ENCODE measurements at places on chromosomes 2 and 18.

GRCh38 chr18:58902961-58903360, 38.3 kb downstream of the ZNF532 start:
- DNase-seq = peak; percentile 23

GRCh38 chr2:45441571-45441970, 169.5 kb downstream of the SRBD1 start:
- DNase-seq = no peak

DNA sequence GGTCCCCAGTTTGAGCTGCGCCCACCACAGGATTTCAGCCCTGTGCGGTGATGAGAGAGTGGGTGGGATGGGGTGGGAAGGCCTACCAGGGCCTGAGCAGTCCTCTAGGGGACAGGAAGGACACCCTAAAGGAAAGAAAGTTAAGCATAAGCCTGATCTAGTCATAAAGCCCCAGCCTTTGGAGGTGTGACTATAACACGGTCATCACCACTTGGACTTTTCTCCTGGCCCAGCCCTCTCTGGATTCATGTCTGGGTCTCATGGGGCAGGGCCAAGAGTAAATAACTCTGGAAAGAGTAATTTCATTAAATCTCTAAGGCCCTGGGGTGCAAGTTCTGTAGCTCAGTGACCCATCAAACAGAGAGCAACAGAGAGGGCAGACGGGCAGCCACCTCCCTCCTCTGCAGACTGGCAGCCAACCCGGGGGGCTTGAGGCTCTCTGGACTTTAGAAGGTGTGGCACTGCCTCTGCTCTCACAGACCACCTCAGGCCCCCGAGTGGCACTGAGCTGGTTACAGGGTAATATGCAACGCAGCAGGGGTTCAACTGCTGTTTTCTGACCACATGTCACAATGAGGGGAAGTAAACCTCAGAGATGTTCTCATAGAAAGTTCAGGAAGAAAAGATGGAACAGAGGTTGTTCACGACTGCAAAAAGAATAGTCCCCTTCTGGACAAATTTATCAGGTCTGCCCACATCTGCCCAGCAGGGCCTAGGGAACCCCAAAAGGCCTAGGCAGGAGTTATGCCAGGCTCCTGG, 41.5 kb downstream of the TGFA start:
- no peak for DNase-seq

DNA sequence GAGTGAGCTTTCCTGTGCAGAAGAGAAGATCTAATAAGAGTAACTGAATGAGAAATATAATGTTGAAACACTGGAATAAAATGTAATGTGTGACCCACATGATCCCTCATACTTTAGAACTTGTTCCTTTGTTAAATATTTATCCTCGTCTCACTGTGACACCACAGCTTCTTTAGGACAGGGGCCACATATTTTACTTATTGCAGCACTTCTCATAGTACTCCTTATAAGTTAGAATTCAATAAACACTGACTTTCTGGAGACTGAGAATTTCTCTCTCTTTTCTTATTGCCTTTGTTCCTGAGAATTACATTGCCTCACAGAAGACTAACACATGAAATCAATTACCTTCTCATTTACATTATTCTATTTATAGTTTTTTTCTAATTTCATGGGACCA, 1234.6 kb upstream of the CHAC2 start:
- DNase-seq = no peak

DNA sequence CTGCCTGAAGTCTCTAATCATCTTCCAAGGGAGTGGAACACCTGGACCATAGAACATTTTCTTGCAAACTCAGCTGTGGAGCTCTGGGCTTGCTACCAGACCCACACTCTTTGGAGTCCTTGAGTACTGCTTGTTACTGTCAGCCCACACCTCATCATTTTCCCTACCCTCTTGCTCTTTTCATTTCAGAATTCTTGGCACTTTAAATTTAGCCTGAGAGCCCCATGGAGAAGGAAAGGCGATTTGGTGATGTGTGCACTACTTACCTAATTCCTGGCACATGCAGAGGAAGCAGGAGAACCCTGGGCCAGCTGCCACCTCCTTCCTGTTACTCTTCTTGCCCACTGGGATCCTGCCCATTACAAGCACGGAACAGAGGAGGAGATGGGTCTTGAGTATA, 31.7 kb downstream of the TMEM178A start:
- DNase-seq = no peak

DNA sequence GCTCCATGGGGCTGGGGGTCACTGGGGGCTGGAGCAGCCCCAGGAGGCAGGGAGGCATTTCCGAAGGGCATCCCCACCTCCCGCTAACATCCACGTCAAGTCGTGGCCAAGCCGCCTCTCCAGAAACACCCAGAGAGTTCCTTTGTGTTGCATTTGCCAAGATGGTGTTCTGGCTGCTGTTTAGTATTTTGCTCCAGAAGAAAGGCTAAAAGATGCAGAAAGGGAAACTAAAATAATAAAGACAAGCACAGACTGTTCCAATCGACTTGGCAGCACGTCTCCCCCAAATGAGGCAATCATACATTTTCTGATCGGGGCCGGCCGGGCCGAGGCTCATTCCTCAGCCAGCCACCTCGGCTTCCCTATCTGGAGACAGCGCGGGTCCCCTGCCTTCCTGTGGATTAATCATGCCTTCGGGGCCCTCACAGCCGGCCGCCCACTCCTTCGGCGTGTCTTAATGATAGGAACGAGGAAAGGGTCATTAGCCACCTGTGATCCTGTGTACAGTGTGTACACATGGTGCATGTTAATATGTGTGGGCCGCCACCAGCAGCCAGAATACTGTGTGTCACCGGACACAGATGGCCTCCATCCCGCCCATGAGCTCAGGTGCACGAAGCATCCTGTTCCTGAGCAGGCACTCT, 169.2 kb downstream of the KLHL29 start:
- DNase-seq = no peak

DNA sequence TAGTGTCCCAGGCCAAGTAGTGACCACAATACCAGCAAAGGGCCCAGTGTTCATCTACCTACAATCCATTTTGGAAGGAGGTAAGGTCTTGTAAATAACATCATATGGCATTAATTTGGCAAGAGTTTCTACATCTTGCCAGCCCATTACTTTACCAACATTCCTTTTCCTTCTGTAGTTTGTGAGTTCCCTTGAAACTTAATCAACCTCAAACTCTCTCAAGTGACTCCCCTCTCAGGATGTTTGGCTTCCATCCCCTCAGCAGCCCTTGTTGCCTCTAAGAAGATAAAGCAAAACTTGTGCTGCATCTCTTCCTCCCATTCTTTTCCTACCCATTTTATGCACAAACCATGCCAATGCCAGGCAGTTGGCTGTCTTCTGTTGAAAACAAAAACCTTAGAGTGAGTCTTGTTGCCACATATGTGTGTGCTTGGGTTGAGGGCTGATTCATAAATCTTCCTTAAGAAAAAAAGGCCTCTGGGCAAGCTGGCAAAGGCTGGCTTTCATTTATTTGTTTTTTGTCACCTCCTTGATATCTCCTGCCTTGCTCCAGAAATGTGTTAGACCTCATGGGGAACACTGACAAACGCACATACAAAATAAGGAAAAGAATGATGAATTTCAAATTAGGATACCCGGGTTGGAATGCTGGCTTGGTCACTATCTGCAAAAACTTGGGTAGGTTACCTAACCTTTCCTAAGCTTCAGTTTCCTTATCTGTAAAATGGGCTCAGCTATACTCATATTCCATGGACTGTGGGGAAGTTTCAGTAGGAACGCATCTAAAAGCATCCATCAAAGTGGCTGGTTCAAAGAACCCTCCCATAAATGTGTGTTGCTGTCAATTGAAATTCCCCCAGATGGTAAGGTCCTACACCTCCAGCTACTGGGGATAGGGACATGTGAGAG, 29.4 kb upstream of the ST3GAL5 start:
- DNase-seq = no peak

- no peak for DNase-seq
These were observed 15.5 kb upstream of the OTX1 start for GRCh38 chr2:63035169-63035568.

- DNase-seq = peak; percentile 93
These were observed 110.8 kb downstream of the FMNL2 start for GRCh38 chr2:152445791-152446201.

DNA sequence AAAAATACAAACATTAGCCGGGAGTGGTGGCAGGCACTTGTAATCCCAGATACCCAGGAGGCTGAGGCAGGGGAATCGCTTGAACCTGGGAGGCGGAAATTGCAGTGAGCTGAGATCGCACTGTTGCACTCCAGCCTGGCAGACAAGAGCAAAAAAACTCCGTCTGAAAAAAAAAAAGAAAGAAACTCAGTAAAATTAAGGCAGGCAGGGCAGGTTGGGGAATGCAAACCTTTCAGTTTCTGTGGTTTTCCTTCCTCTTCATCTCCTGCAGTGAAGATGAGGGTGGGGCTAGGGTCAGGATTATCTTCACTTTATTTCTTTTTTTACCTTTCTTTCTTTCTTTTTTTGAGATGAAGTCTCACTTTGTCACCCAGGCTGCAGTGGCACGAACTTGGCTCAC, 43.2 kb upstream of the PSME4 start:
- no peak for DNase-seq

DNA sequence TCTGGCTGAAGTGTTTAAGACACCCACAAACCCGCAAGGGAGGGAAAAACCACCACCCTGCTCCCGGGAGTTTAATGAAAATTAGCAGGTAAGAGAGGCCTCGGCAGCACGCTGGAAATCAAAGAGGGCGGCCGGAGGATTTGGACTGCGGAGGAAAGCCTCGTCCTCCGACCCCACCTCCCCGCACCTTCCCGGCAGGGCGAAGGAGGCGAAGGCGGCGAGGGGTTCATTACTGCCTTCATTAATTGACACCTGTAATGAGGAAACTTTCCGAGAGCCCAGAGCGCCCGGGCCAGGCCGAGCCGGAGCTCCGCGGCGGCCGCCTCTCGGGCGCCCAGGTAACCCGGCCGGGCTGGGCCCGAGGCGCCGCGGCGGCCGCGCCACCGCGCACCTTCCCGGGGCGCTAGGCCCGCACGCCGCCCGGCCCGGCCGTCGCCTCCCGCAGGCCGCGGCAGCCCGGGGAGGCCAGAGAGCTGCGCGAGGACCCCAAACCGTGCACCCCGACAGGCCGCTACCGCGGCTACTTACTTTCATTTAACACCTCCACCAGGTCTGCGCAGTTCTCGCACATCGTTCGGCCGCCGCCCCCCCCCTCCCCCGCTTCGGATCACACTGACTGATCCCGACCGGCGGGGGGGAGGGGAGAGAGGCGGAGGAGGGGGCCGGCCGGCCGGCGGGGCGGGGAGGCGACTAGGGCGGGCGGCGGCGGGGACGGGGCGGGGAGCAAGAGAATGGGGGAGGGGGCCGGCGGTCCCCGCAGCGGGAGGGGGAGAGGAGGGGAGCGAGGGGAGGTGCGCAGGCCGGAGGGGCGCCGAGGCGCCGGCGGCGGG, 550 bp downstream of the USP34 start:
- DNase-seq = peak; percentile 81

DNA sequence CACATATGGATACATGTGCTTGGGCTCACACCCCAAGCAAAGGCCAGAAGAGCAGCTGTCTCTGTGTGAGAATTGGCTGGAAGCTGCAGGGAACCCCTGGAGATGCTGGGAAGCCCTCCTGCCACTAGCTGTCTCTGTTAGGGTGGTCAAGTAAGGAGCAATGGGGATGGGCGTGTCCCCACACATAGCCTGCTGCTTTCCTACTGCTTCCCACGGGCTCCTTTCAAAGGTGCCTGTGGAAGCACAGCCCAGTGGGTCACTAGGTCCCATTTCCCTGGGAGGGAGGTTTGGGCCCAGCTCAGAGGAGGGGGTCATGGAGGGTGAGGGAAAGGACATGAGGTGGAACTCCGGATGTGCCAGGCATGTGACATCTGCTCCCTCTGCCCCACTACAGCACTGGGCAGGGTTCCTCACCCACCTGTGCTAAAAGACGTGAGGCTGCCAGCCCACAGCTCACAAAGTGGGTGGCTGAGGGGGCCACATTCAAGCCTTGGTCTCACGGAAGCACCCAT, 24.4 kb upstream of the MAL start:
- DNase-seq = no peak

DNA sequence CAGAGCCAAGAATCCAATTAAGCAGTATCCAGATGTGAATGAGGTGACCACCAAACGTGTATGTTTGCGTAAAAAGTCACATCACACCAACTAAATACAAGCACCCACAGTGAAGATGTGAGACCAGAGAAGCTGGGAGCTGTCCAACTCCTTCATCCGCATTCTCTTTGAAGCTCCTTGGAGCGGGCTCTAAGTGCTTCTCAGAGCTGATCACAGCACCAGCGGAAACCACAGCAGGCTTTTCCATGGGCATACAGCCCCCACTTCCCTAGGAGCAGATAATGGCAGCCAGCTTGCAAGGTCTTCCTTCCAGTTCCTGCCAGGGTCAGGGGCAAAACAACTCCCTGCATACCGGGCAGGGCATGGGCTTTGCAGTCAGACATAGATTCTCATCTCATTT, 36.4 kb downstream of the REEP1 start:
- no peak for DNase-seq

DNA sequence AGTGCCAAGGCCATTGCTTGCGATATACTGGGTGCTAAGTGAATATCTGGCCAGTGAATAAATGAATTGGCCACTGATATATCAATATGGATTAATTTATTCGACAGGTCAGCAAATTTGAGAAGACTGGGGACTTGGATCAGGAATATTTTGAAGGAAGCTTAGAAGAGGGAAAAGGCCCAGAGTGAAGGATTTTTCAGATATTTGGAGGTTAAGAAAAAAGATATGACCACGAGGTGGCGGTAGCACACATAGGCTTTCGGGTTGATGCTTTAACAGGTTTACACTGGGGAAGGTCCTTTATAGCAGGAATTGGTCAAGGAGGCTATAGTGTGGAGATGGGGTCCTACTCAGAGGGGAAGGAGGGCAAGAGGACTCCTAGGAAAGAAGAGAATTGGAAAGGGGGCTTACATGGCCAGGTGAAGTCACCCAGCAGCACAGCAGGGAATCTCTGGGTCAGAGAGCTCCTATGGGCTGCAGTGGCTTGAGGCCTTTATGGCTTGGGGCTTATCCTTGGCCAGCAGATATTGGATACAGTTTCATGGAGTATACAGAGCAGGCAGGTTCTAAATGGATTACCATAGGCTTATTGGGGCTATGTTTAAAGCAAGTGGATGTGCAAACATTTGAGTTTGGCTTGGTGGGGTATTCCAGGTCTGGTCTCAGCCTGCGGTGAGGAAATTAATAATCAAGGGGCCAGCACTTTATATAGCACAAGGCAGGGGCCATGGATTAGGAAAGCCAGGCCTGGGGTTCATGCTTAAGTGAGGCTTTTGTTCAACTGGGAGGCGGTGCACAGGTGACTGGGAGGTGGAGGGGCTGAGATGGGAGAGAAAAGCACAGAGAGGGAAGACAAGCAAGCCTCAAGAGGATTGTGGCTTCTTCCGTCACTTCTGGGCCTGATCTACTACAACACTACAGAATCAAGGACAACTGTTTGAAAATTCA, 9.7 kb downstream of the IL1RN start:
- DNase-seq = peak; percentile 76

GRCh38 chr2:101690547-101691152, 6.9 kb upstream of the MAP4K4 start:
- no peak for DNase-seq
